ENCODE measurements at places on chromosomes 4 and X.
A peak's percentile ranks its signal among the peaks of the same experiment; 100 is the strongest.

- DNase-seq: no peak
- no peaks in the 10 kb centered on the region for H3K36me3 ChIP-seq
- no peak overlapping the region for H3K27ac ChIP-seq
- H3K4me1 ChIP-seq: no peaks in the 10 kb centered on the region
- H3K4me3 ChIP-seq: no peak overlapping the region
These were observed 14.3 kb upstream of the RAB28 start for GRCh38 chr4:13498469-13498868.

DNA sequence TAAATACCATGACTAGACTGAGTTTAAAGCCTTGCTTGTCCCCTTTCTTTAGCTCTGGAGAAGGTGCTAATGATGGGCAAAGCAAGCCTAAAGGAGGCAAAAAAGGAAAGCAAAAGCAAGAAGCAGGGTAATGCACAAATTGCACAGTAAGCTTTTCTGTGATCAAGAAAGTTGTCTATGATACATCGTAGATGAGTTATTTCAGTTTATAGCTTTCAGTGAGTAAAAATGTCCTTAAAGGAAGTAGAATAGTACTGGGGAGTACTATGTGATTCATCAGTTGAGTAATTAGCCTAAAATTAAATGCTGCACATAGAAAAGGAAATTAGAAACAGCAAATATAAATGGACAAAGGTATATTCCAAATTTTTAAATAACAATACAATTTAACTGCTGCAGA lies 50.2 kb upstream of the PDE5A start:
- H3K4me3 ChIP-seq: no peak overlapping the region
- no peak overlapping the region for H3K27ac ChIP-seq

GRCh38 chrX:104117759-104118158 lies 5.4 kb downstream of the ZCCHC18 start:
- no peaks in the 10 kb centered on the region for H3K27me3 ChIP-seq
- no peak for DNase-seq
- no peak overlapping the region for H3K4me3 ChIP-seq
- no peaks in the 10 kb centered on the region for H3K36me3 ChIP-seq

GRCh38 chr4:185874516-185875230 lies 62.7 kb upstream of the SORBS2 start:
- H3K4me1 ChIP-seq: no peaks in the 10 kb centered on the region
- no peaks in the 10 kb centered on the region for H3K36me3 ChIP-seq
- no peak for DNase-seq

DNA sequence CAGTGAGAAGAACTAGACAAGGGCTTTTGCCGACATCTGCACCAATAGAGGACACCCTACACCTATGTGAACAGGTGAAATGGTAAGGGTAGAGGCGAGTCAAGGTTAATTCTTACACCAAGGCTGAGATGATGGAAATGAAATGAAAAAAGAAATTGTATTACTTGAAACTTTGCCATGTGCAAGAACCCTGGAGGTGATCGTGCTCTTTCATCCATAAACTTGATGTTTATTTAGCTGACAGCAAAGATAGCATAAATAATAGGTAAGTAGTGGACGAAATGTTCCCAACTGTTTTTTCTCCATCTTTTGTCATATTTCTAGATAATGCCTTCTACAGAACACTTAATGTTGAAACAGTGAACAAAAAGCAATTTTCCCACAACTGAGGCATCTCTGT lies 162.5 kb downstream of the BANK1 start:
- no peak overlapping the region for H3K27ac ChIP-seq
- no peaks in the 10 kb centered on the region for H3K27me3 ChIP-seq
- no peak for DNase-seq
- H3K4me1 ChIP-seq: peaks cover 16% of the 10 kb centered on the region
- no peak overlapping the region for H3K4me3 ChIP-seq
- H3K36me3 ChIP-seq: no peaks in the 10 kb centered on the region

- no peak for DNase-seq
- no peaks in the 10 kb centered on the region for H3K4me1 ChIP-seq
- H3K4me3 ChIP-seq: peak overlapping the region; percentile 45
- no peaks in the 10 kb centered on the region for H3K36me3 ChIP-seq
- H3K27ac ChIP-seq: no peak overlapping the region
These were observed 2.5 kb downstream of the CACNA1F start for GRCh38 chrX:49230500-49231232.

DNA sequence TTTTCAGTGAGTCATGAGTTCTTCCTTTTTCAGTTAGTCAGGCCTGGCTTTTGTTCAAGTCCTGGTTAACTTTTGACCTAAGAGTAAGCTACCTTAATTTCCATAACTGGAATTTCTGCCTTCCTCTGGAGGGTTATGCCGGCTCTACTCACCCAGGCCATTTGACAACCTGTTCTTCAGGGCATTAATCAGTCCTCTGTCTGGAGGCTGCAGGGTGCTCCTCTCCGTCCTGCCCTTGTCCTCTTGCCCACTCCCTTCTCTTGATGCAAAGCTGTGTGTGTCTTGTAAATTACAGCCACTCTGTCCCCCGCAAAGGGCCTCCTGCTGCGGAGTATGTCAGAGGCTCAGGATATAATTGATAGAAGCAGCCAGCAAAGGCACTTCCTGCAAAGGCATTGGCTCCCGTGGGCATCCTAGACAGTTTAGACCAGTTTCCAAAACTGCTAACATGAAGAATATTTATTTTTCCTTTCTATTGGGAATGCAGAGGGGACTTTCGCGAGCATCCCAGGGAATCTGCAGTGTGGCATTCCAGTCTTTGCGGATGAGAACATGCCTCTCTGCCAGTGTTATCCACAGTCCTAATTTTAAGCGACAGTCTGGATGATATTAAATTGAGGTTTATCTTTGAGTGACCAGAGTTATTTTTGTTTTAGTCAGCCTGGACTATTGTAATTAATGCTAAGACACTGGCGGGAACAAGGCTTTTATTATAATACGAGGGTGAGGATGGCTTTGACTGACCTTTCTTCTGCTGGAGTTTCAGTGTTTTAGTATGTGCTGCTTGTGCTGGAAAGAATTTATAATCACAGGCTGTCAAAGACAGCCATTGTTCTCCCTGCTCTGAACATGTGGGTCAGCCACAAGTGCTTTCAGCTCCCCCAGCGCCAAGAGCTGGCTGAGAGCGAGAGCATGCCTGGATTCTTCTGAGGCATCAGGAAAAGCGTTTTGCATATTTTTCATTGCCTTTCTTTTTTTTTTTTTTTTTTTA lies 74.2 kb downstream of the LIMCH1 start:
- H3K4me1 ChIP-seq: peaks cover 2% of the 10 kb centered on the region
- H3K27me3 ChIP-seq: no peaks in the 10 kb centered on the region
- peak overlapping the region; percentile 46 for H3K4me3 ChIP-seq
- no peak overlapping the region for H3K27ac ChIP-seq
- no peak for DNase-seq
